Aorta (tissue), 5 donors: ENCODE measurements at places on chromosomes 12 and 14. TPM values are rescaled to one million over a fixed set of nuclear protein-coding genes. Genes with fewer than 3 reads are reported as not detected.

DNA sequence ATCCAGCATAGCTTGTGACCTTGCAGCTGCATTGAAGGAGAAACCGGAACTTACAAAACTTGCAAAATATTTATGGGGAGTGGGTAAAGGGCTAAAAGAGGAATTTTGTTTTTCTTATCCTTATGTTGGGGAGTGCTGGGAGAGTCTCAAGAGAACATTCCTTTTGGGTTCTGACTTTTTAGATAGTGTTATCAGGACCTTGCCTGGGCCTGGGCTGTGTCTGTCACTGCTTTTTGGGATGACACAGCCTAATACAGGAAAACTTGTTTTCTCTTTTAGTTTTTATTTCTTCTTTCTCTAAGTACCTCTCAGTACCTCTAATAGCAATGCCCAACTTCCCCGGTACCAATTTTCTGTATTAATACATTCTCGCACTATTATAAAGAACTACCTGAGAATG is 850.6 kb downstream of the RPS29 start:
- DNase-seq: no peak

- no peak for DNase-seq
Observed at GRCh38 chr14:94144765-94145164, 15.4 kb upstream of the IFI27L2 start.

ERP27 gene
- 1.3 TPM for total RNA-seq

GRCh38 chr14:70183991-70184390 is 4.8 kb downstream of the SLC8A3 start:
- no peak for DNase-seq

OTOGL gene
- 0.62 TPM for total RNA-seq
